WTC11 (cell line): ENCODE measurements at places on chromosomes 2 and 18. TPM values are rescaled to one million over a fixed set of nuclear protein-coding genes. Genes with fewer than 3 reads are reported as not detected.
A peak's percentile ranks its signal among the peaks of the same experiment; 100 is the strongest.

CNNM3 gene
- total RNA-seq = 34.9 to 36.6 TPM (median 35.2 TPM) in 3 replicates

LDLRAD4 gene
- 2.9 to 6.2 TPM (median 3.0 TPM) in 3 replicates for total RNA-seq

SERPINB13 gene
- not detected in 3 replicates for total RNA-seq

FAP gene
- 0.21 TPM in 1 of 3 replicates, not detected in the others for total RNA-seq

GPR39 gene
- total RNA-seq = 0.74 to 1.2 TPM (median 0.85 TPM) in 3 replicates

- peaks cover 5% of the 10 kb centered on the region; the same call in 1 of the 2 replicates for H3K36me3 ChIP-seq
- no peaks in the 10 kb centered on the region for H3K27me3 ChIP-seq
- peak overlapping the region; percentile 92 for H3K27ac ChIP-seq
- H3K4me1 ChIP-seq = peaks cover 41% of the 10 kb centered on the region
- peak overlapping the region; percentile 96 for H3K4me3 ChIP-seq
- DNase-seq = no peak
Observed at GRCh38 chr2:230714136-230714480, 1.5 kb downstream of the CAB39 start.

GRCh38 chr18:75221897-75222296 lies 11.3 kb downstream of the TSHZ1 start:
- H3K4me1 ChIP-seq = peaks cover 7% of the 10 kb centered on the region
- no peak overlapping the region for H3K27ac ChIP-seq
- DNase-seq = no peak
- H3K36me3 ChIP-seq = no peaks in the 10 kb centered on the region

GRCh38 chr18:46385124-46385523 lies 271.9 kb downstream of the LOXHD1 start:
- H3K4me3 ChIP-seq = no peak overlapping the region
- no peak for DNase-seq
- peaks cover 6% of the 10 kb centered on the region; the same call in 1 of the 2 replicates for H3K4me1 ChIP-seq
- H3K27ac ChIP-seq = no peak overlapping the region
- H3K27me3 ChIP-seq = no peaks in the 10 kb centered on the region

- peaks cover 20% of the 10 kb centered on the region for H3K27me3 ChIP-seq
- peak; percentile 85 for DNase-seq
- no peak within 1 kb of the TSS for H3K27ac ChIP-seq
Observed at GRCh38 chr2:128318776-128319464, at the start of gene HS6ST1. Gene HS6ST1 (minus strand): TSS chr2:128318868. CDS start chr2:128318563, 305 bp downstream.

DNA sequence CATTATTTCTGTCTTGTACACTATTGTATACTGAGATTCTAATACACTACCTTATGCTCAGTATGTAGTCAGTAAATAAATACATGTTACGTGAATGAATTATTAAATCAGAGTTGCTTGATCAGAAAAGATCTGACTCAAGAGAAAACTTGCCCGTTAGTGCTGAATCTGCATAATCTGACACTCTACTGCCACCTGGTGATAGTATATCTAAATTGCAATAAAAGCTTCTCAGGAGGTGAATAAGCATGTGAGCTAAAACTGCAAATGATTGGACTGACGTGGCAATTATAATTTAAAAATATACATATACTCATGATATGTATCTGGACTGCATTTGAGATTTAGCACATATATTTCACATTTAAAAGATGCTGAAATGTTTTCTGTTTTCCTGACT lies 70.4 kb downstream of the KIAA1328 start:
- H3K36me3 ChIP-seq = 0 out of 2 replicates have a peak, but pooled peaks cover 7% of the 10 kb centered on the region
- H3K27ac ChIP-seq = no peak overlapping the region
- H3K27me3 ChIP-seq = no peaks in the 10 kb centered on the region
- H3K4me3 ChIP-seq = no peak overlapping the region
- no peak for DNase-seq
- no peaks in the 10 kb centered on the region for H3K4me1 ChIP-seq

DNA sequence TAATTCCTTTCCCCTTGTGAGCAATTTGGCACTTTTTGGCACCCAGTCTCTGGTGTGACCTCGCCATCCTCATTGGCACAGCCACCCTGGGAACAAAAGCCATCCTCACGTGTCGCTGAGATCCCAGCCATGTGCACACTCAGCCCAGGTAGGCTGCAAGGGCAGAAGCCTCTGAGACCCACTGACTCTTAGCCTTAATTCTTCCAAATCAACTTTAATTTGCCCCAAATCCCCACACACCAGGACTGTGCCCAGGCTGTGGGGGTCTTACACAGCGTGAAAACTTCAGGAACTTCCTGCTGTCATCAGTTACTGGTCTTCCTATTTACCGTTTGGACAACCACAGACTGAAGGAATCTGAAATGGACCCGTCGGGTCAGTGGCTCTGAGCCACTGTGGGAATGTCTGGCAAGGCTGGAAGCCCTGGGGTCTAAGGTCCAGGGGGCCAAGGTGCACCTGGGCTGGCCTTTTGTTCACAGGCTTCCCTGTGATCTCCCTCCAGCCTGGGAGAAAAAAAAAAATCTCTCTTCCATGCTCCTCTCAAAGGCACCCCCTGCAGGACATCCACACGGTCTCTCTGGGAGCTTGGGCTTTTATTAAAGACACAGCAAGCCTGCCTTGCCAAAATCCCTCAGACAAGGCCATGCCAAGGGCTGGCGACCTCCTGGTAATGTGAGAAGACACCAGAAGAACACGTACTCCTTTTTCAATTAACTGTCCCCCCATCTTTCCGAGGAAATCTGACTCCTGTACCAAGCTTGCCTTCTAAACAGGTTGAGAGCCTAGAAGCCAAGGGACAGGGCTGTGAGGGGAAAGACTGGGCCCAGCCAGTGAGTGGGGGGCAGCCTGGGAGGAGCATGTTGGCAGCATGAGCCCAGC lies 42.1 kb upstream of the LAPTM4A start:
- DNase-seq = peak; percentile 53
- peaks cover 12% of the 10 kb centered on the region for H3K27me3 ChIP-seq
- no peak overlapping the region for H3K27ac ChIP-seq
- no peak overlapping the region for H3K4me3 ChIP-seq
- peaks cover 24% of the 10 kb centered on the region for H3K4me1 ChIP-seq
- H3K36me3 ChIP-seq = no peaks in the 10 kb centered on the region

DNA sequence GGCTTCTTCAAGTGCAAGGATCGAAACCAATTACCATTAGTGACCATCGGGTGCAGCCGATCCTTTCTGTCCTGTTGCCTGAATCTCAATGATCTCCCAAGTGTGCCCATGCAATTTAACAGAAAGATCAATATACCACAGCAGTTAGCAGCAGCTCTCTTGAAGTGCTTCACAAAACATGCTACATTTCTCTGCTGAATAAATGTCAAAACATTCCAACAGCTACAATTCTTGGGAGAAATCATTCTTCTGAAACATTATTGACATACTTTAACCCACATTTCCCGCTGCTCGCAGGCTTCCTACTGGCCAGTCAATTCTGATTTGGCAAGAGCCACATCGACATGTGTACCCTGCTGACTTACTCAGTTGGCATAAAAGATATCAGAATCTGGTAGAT lies 907.7 kb downstream of the TMEM182 start:
- DNase-seq = no peak
- H3K27ac ChIP-seq = no peak overlapping the region
- H3K4me1 ChIP-seq = peaks cover 9% of the 10 kb centered on the region
- H3K27me3 ChIP-seq = no peaks in the 10 kb centered on the region

DNA sequence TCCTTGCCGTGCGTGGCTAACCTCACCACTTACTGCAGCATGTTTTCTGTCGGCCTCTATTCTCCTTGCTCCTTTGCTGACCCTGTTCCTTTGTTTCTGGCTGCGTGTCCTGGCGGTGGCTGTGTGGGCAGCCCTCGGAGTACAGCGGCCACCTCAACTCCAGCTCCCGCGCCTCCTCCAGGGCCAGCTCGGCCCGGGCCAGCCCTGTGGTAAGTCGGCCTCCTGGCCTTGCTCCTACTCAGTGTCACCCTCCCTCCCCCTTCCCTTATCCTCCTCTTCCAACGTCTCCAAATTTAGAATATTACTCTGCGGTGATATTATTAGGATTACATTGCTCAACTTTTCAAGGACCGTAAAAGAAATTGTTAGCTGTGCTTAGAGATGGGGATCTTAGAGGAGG lies 59.5 kb upstream of the RBM44 start:
- H3K36me3 ChIP-seq = peaks cover 15% of the 10 kb centered on the region
- DNase-seq = no peak
- H3K27me3 ChIP-seq = no peaks in the 10 kb centered on the region
- H3K4me3 ChIP-seq = no peak overlapping the region
- peak overlapping the region; percentile 70 for H3K27ac ChIP-seq
- peaks cover 66% of the 10 kb centered on the region for H3K4me1 ChIP-seq

DNA sequence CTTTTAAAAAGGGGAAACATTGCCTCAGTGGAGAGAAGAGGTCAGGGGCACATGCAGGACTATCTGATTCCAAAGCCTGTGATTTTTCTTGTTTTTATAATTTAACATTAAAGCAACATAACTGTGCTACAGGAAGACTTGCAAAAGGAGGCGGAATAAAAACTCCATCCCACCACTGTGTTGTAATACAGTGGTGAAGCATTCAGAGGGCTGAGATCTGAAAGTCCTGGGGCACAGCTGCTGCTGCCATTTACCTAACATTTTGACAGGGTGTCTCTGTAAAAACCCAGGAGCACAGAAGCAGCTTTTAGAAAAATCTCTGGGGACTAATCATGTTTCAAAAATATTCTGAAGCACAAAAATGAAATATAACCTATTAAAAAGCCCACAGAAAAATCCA lies 97.6 kb downstream of the GRB14 start:
- H3K27ac ChIP-seq = no peak overlapping the region
- H3K4me1 ChIP-seq = no peaks in the 10 kb centered on the region
- no peak for DNase-seq
- H3K27me3 ChIP-seq = no peaks in the 10 kb centered on the region
- no peak overlapping the region for H3K4me3 ChIP-seq
- H3K36me3 ChIP-seq = peaks cover 33% of the 10 kb centered on the region
